Effector memory CD4-positive, alpha-beta T cell (primary cell): ENCODE measurements at places on chromosomes 13 and 19.

DNA sequence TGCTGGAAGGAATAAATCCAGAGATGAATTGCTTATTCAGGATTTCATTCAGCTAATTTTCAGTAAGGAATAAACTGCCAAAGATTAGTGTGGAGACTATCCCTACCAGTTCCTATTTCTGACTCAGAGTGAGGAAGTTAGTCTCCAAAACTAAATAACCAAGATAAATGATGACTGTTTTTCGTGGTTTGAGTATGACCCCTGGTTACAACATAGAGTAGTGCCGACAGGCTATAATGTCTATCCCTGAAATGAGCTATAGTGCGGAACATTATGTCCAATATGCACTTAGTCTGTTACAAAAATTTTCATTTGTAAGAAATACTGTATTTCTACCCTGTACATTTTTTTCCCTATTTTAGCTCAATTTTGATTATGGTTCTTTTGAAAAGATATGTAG is 51.4 kb downstream of the NBEA start:
- no peak for DNase-seq

DNA sequence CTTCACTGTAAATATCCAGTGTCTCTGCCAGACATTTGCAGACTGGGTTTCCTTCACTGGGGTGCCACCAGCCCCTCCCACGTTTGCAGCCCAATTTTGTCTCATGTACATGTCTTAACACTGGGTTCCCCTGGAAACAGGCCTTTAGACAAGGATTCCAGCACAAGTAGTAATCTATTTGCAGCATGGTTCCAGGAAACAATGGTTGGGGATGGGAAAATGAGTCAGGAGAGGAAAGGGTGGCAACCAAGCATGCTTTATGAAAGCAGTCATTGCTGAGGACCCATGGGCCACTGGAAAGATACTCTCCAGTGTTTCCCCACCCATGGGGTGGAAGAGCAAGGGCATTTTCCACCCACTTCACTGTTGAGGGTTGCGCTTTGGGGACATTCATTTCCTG is 53.6 kb upstream of the FARP1 start:
- no peak for DNase-seq

DNA sequence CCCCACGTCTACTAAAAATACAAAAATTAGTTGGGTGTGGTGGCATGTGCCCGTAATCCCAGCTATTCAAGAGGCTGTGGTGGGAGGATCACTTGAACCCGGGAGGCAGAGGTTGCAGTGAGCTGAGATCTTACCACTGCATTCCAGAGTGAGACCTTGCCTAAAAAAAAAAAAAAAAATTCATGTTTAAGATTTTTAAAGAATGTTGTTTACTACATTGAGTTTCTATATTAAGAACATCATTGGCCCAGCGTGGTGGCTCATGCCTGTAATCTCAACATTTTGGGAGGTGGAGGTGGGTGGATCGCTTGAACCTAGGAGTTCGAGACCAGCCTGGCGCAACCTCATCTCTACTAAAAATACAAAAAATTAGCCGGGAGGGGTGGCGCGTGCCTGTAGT is 31.9 kb upstream of the FLT1 start:
- DNase-seq: no peak

- no peak for DNase-seq
Observed at GRCh38 chr13:102192858-102193257, 209.0 kb downstream of the FGF14 start.

- peak; percentile 42 for DNase-seq
Observed at GRCh38 chr19:48999481-49000325, 6.0 kb downstream of the RUVBL2 start.

- DNase-seq: no peak
Observed at GRCh38 chr13:34757441-34757840, 184.6 kb upstream of the NBEA start.

DNA sequence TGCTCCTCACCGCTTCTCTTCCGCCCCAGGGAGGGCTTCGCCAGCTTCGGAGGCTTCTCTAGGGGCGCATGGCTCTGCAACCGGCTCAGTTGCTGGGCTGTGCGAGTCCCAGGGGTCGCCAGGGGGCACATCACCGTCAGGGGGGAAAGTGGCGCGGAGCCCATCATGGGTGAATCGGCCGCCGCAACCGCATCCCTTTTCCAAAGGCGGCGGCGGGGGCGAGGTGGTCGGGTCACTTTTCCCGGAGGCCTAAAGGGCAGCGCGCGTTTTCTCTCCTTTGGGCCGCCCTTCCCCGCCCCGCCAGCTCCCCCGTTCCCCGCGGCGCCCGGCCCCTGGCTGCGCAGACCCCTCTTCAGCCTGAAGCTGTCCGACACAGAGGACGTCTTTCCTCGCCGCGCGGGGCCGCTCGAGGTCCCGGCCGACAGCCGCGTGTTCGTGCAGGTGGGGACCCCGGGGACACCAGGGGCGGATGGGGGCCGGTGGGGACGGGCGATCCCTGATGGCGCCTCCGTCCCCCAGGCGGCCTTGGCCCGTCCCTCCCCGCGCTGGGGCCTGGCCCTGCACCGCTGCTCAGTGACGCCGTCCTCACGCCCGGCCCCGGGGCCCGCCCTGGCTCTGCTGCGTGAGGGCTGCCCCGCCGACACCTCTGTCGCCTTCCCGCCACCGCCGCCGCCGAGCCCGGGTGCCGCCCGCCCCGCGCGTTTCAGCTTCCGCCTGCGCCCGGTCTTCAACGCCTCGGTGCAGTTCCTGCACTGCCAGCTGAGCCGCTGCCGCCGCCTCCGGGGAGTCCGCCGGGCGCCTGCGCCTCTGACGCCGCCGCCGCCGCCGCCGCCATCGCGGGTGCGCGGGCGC is 1.7 kb downstream of the TGFBR3L start:
- DNase-seq: peak; percentile 53

GRCh38 chr13:27789495-27790303 is 2.6 kb upstream of the GSX1 start:
- no peak for DNase-seq

GRCh38 chr13:45310341-45311131 is 30.4 kb downstream of the TPT1 start:
- no peak for DNase-seq

GRCh38 chr13:98796191-98796590 is 43.7 kb upstream of the SLC15A1 start:
- no peak for DNase-seq

DNA sequence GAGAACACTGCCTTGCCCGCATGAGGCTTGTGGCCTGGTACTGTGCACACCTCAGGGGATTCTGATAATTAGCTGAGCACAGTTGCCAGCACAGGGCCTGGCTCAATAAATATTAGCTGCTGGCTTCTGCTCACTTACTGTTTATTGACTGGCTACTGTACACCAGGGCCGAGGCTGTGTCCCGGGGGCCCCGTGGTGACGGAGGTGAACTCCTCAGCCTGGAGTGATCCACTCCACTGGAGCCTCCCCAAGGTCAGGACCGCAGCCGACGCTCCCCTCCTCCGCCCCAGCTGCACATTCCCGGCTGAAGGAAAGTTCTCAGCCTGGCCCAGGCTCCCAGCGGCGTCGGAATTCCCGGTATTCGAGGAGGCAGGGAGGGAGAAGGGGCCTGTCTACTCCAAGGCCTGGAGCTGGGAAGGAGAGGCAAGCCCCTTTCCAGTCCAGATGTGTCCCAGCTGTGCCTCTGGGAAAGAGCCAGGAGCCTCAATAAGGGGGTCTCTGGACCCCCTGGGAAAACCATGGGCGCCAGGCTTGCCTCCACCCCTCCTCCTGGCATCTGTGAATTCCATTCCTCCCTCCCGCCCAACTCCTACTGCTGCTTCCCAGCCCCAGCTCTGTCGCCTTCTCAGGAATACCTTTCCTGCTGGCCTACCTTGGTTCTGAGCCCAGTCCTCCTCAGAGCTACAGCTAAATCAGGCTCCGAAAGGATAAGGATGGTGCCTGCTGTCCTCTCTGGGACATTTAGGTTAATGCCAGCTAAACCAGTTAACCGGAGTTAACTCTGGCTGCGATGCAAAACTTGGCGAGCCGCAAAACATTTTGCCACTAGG is 7.3 kb downstream of the RPS16 start:
- no peak for DNase-seq

GRCh38 chr19:28294395-28294794 is 918.6 kb downstream of the UQCRFS1 start:
- no peak for DNase-seq

DNA sequence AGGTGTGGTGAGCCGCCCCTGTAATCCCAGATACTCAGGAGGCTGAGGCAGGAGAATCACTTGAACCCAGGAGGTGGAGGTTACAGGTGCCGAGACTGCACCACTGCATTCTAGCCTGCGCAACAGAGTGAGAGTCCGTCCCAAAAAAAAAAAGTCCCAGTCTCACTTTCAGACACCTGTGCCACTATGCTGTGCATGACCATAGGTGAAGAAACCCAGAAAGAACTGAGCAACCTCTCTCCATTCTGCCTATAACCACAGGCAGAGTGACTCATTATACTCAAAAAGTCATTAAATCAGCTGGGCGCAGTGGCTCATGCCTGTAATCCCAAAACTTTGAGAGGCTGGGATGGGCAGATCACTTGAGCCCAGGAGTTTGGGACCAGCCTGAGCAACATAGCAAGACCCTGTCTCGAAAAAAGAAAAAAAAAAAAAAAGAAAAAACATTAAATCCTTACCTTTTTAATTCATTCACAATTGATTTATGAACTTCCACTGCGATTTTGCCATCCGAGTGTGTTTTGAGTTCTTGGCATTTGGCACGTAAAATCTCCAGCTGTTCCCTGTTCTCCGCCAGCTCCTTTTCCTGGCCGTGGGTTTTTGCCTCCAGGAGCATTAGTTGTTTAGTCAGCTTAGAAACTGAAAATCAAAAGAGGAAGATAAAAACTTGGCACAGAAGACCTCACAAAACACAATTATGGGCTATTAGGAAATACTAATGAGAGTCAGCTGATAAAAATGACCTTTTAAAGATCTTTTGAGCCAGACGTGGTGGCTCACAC is 45.5 kb upstream of the SLC7A9 start:
- DNase-seq: no peak

DNA sequence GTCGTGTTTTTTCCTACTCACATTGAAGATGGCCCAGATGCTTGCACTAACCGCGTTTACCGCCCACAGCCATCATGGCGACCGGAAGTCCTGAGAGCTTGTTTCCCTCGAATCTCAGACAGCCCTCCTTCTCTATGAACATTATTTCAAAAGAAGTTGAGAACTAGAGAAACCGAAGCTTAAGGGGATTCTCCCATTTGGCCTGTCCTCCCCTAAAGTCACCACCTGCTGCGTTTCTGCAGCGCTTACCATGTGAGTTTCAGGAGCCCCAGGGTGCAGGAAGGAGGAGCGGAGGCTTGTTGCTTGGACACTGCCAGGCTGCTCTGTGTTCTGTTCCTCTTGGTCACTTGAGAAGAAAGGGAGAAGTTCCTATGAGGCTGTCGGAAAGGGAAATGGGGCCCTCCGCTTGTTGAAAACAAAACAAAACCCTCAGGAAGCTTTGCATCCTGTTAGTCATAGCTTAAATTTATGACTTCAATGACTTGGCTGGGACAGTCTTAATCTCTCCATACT is 6.2 kb downstream of the CARD8 start:
- DNase-seq: peak; percentile 49

- no peak for DNase-seq
Observed at GRCh38 chr19:13228561-13228960, 78.3 kb downstream of the IER2 start.

- no peak for DNase-seq
Observed at GRCh38 chr13:24927810-24928404, 163.9 kb downstream of the RNF17 start.

DNA sequence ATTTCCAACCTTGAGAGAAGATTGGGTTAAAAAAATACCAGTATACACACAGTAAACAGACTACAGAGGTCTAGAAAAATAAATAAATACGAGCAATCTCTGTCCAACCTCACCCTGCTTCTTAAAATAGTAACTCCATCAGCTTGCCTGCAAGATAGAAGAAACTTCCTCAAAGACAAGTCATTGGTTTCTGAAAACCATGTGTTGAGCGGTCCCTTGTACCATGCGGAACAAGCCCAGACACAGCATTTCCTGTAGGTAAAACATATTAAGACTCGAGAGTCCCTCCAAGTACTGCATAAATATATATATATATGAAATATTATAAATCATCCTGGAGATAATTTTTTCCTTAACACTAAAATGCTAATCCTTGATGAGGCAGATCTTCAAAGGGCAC is 157.4 kb downstream of the MZT1 start:
- no peak for DNase-seq

DNA sequence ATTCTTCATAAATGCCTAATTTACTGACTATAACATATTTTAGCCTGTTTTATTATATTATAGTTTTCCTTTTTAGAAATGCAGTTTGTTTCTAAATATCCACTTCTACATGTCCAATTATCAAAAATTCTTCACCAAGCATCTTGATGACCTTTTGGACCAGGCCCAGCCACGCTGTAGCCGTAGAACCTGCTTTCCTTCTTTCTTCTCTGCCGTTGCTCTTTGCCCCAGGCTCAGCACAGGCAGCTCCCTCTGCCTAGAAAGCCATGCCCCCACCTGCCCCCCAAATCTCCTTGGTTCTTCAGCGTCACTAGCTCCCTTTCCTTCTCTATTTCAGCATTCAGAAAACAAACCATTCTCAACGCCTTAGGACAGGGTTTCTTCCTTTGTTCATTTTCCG is 65.4 kb downstream of the ESD start:
- no peak for DNase-seq

DNA sequence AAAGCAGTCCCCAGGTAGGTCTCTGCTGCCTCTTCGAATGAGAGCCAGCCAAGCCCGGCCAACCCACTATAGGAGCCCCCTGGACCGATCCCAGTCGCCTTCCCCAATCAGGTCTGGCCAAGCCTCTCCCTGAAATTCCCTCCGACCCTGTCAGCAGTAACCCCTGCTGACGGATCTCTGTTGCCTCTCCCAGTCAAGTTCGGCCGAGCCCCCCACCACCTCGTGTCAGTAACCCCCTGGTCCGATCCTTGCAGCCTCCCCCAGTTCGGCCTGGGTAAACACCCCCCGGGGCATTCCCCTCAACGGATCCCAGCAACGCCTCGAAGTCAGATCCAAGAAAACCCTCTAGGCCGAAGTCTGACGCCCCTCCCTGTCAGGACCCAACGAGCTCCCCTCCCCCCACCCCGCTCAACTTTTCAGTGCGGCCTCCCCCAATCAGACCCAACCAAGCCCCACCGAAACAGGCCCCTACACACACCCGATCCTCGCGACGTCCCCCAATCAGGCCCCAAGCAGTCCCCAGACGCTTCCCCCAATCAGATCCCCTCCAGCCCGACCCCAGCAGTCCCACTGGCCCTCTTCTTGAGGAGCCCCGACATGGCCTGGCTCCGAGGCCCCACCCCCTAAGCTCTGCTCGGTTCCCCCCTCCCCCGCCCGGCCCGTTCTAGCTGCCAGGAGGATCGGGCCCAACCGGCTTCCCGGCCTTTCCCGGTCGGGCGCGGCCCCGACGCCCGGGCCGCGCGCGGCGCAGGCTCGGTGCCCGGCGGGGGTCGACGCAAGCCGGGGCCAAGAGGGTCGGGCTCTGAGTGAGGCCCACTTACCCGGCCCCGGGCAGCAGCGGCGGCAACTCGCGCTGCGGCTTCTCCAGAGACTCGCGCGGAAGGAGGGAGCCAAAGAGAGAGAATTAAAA is 1.8 kb downstream of the TNPO2 start:
- DNase-seq: peak; percentile 42

DNA sequence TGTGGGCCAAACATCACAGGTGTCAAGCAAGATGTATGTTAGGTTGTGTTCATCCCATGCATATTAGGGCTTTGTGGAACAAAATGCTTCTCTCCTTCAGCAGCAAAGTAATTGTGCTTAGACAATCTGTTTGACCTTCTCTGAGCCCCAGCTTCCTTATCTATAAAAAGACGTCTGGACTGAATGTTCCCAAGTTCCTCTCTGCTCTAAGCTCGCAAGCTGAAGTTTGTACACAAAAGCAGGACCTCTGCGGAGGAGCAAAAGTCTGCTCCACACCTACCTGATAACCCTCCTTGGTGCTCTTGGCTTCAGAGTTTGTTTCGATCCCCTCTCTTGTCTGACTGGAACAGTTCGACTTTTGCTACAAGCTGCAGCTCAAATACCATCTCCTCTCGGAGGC is 95.7 kb upstream of the UBL3 start:
- DNase-seq: no peak
